AG10803 (cell line): ENCODE measurements at places on chromosomes 7 and 10.

GRCh38 chr7:11343136-11343535, 369.5 kb downstream of the PHF14 start:
- no peak for DNase-seq

DNA sequence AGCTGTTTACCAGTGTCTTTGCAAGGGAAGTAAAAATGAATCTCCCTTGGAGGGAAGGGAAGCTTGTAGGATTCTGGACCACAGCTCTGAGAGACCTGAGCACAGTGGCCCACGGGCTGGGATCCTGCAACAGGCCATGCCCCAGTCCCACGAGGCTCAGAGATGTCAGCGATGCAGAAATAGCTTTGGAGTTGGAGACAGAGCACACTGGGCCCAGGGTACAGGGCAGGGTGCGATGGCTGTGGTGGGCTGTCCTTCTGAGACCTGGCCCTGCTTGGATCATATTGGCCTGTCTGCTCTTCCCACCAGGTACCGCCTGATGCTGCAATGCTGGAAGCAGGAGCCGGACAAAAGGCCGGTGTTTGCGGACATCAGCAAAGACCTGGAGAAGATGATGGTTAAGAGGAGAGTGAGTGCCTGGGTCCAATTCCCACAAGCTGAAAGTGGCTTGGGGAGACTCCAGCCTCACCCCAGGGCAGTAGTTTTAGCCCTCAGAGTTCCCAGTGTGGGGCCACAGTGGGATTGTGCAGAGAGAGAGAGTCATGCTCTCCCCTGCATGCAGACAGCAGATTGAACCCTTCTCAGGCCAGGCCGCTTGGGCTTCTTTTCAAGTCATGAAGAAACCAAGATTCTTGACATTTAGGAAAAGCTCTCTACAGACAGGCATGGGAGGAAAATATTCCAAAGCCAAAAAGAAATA, 13.5 kb upstream of the CSGALNACT2 start:
- no peak for DNase-seq

DNA sequence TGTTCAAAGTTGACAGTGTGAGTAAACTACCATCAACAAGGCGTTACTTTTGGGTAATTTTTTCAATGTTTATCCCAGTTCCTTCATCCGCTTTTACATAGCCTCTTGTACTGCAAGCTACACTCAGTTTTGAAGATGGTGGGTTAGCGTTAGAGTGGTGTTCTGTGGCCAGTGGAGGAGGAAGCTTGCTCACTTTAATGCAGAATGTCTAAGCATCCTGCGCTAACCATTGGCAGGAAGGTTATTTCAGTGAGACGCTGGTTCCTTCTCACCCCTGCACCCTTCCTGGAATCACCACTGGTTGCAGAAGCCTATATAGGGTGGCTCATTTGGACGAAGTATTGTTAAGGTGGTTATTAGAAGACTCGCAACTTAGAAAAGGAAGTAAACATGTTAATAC, 159.1 kb downstream of the CELF2 start:
- DNase-seq, result no peak

DNA sequence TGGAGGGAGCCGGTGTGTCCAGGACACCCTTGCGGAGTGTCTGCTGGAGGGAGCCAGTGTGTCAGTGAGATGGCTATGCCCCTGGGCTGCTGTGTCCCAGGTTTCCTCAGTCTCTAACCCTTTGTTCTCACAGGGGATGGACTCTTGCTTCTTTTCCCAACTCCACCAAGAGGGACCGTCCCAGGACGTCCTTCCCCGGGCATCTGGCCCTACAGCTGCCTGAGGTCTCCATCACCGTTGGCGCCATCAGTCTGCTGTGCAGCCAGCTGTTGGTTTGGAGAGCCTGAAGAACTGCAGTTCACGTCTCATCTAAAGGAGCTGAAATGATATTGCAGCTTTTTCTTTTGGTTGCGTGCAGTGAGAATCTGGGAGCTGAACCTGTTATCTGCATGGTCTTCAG, 136.2 kb downstream of the VIPR2 start:
- no peak for DNase-seq

- DNase-seq, result peak; percentile 97
Observed at GRCh38 chr10:124999433-125000365, 57.8 kb downstream of the ZRANB1 start.

GRCh38 chr10:70970830-70971229, 82.5 kb upstream of the PCBD1 start:
- DNase-seq, result no peak

DNA sequence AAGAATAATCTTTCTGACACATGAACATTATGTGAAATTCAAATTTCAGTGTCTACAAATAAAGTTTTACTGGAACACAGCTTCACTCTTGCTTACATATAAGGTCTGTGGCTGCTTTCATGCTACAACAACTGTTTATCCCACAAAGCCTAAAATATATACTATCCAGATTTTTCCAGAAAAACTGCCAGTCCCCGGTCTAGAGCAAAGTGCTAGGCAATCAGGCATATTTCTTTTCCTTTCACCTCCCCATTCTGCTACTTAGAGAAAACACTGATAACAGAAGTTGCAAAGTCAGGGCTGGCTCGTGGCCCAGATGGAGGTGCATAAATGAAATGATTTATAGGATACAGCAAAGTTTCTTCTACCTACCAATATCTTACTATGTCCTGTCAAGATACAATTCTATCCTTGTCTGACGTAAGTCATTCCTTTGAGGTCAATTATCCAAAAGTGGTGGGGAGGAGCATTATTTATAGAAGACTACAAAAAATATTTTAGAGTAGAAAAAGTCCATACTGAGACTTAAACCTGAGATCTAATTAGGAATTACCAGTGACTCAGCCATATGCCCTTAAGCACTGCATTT, 384.1 kb downstream of the NXPH1 start:
- no peak for DNase-seq

GRCh38 chr10:21164687-21165086, 267.6 kb upstream of the NEBL start:
- DNase-seq, result no peak
